ENCODE measurements at places on chromosomes 4 and X.

DNA sequence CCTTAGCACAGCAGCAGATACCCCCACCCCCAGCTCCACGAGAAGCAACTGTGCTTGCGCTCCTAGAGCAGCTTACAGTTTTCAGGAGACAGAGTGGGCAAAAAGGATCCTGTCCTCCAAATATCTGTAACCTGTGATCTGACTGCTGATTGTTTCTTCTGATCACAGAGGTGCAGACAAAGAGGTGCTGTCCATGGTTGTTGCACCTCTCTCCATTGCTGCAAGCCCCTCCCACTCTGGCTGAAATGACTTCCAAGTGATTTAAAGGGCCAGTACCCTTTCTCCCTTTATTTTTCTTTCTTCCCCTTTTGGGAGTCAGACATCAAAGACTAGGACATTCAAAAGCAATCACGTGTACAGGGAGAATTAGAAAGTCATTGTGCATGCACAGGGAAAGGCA is 205.3 kb upstream of the GEMIN8 start:
- no peak for DNase-seq

GRCh38 chrX:18354369-18355223 is at the start of gene SCML2:
Gene SCML2, minus strand, starts transcription at chrX:18354688. Its CDS starts 20,617 bp downstream, at chrX:18334071.
- DNase-seq: no peak

DNA sequence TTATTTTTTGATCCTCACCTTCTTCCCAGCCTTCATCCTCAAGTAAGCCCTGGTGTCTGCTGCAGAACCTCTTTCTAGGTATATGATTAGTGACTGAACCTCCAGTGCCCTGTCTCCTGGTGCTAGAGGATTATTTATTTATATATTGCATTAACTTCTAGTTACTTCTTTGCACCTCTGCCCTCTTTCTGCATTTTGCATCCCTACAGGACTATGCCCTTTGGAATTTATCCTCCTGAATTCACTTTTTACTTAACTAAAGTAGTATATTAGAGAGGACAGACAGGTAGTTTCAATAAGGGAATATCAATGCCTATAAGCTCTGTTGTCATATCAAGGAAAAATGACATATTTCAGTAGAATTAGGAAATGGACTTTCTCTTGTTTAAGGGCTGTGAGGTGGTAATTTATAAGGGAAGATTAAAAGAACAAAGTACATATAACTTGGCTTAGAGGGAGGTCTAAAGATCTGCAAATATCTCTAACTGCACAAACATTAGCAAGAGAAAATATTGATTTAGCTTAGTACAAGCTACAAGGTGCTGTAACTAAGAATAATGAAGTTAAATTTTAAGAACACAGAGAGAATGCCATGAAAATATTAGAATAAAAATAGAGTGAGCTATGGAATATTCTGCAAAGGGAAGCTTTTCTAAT is 181.7 kb downstream of the TEX13A start:
- DNase-seq: no peak

DNA sequence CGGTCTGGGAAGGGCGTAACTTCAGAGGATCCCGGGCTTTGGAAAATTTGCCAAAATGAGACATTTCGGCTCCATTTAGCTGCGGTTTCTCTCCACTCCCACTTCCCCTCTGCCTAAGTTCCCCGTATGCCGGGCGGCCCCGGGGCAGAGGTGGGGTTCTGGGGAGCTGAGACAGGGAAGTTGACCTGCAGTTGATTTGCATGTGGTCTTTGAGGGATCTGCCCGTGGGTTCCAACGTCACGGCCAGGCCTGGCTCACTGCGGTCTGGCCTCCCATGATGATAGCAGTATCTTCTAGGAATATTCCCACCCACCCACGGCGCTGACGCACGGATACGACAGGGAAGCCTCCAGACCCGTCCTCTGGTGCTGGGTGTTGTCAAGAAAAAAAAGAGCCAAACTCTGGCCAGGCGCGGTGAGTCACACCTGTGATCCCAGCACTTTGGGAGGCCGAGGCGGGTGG is 27.3 kb upstream of the CRLF2 start:
- no peak for DNase-seq
